ENCODE measurements at places on chromosomes 16 and 17.

GRCh38 chr16:75532791-75533190 is 3.1 kb downstream of the CHST5 start:
- DNase-seq: no peak

GRCh38 chr17:6523330-6523729 is 33.0 kb downstream of the PITPNM3 start:
- no peak for DNase-seq

DNA sequence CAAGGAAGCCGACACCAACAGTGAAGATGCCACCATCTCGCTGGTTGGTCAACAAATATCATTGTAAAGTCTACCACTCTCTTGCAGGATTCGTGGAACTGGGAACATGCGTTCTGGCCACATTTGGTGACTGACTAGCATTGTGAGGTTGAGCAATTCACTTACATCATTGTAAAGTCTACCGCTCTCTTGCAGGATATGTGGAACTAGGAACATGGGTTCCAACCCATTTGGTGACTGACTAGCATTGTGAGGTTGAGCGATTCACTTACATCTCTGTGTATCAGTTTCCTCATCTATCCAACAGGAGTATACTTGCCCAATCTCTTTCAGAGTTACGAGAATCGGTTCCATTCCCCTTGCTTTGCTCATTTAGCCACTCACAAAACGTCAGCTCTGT is 42.6 kb upstream of the RPH3AL start:
- DNase-seq: no peak

- no peak for DNase-seq
Observed at GRCh38 chr16:76818606-76819181, 372.3 kb upstream of the MON1B start.

DNA sequence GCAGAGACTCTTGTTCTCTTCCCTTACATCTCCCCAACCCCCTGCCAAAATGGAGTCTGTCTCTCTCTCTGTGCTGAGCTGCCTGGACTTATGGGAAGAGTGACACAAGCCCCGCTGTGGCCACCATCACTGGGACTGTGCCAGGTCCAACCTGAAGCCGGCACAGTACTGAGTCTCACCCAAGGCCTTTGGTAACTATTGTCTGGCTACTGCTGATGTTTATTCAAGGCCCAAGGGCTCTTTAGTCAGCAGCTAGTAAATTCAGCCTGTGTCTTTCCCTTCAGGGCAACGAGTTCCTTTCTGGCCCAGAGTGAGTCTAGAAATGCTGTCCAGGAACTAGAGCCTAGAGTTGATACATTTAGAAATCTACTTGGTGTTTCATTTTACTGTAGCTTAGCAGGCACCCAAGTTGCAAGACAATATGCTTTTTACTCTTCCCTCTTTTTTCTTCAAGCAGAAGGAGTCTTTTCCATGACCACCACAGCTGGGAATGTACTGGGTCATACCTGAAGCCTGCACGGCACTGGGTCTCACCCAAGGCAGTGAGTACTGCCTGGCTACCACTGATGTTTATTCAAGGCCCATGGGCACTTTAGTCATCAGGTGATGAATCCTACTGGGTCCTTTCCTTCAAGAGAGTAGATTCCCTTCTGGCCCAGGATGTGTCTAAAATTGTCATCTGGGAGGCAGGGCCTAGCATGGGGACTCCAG is 17.7 kb downstream of the EFCAB5 start:
- DNase-seq: no peak

Measured in GM18507 (cell line).